ENCODE measurements at places on chromosomes 4 and X.

DNA sequence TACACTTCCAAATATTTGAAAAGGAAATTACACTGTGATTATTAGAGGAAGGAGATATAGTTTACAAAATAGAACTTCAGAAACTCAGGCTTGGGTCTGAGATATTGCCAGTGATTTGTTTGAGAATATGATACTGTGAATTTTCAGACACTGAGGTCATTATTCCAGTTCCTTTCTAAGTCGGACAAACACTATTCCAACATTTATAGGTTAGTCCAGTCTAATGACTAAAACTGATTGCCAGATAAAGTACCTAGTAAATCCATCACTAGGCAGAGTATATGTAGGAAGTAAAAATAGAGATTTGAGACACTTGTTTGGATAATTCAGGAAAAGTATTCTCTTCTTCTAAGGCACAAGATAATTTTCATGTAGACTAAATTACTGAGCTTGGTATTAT lies 13.2 kb downstream of the MTTP start:
- DNase-seq, result no peak

DNA sequence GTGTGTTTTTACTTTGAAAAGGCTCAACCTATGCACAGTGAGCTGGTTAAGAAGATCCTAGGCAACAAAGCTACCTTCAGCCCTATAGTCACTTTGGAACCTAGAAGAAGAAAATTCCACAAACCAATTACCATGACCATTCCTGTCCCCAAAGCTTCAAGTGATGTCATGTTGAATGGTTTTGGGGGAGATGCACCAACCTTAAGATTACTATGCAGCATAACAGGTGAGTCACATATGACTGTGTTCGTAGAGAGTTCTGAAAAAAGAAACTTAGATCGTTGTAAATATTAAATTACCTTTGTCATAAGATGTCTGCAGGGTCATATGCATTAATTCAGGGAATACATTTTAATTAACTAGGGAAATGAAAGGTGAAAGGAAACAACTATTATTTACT lies 287.1 kb downstream of the ANK2 start:
- DNase-seq, result no peak

- DNase-seq, result no peak
Observed at GRCh38 chrX:25755194-25755593, 382.9 kb upstream of the MAGEB18 start.

GRCh38 chr4:33711826-33712225 lies 2532.5 kb downstream of the ARAP2 start:
- no peak for DNase-seq

- no peak for DNase-seq
Observed at GRCh38 chrX:150941580-150941979, 41.6 kb upstream of the HMGB3 start.

DNA sequence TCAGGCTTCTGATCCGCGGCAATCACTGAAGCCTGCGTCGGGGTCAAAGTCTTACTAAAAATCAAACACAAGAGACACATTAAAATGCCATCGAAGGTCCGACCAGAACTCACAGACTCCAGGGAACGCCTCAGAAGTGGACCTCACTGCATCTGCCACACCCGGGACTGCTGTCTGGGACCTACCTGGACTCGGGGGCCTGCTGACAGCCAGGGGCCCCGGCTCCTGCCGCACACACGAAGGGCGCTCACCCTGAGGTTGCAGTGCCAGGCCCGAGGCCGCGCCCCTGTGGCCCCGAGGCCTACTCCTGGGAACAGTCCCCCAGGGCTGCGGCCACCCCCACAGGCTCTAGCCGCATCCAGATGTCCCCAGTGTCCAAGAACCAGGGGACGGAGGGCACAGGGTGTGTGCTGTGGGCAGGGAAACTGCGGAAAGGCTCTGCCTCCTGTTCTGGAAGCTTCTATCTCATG lies 7.4 kb downstream of the CTBP1 start:
- no peak for DNase-seq

DNA sequence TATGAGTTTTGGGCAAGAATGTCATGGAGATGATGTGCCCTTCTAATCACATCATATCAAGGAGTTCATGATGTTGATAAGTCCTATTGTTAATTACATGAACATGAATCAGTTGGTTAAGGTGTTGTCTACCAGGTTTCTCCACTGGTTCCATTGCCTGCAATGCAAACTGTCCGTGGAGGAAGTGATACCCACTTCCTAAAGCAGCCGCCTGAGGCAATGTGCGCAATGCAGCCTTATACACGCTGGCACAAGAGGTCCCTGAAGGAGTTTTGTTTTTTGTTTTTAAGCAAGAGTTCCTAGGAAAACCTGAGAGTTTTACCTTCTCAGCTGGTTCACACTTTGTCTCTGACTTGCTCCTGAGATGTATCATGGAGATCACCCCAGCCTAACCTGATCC lies 5.9 kb upstream of the GPKOW start:
- no peak for DNase-seq

DNA sequence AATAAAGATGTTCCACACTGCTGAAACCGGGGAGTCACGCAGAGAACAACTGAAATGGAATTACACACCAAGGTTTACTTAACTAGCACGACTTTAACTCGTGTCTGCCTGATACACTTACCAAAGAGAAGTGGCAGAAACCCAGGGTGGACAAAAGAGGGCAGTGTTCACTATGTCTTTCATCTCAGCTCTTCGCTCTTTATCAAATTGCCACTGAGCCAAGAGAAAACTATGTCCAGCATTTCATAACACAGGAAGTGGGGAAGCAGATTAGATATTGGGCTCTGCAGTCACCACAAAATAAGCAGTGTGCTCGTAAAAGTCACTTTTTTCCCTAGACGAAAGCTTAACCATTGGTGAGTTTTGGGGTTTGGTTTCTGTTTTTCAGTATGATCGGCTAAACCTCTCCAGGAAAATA lies 155.7 kb downstream of the CHIC2 start:
- DNase-seq, result no peak

- DNase-seq, result no peak
Observed at GRCh38 chr4:176333076-176333475, 13.3 kb downstream of the SPCS3 start.

DNA sequence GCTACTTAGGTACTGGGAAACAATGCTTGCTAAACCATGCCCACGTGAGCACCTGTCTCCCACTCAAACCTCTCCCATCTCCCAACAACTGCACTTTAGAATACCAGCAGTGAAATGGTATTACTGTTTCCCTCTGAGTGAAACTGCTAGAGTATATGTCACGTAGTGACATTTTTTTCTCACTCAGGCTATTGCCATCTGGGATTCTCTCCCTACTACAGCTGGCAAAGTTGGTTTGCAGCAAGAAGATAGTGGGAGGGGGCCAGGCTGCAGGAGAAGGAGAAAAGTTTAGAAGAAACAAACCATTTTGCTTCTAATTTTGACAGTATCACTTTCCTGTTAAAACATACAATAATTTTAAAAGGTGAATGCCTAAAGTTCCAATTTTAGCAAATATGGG lies 358.3 kb downstream of the MAPK10 start:
- DNase-seq, result no peak

DNA sequence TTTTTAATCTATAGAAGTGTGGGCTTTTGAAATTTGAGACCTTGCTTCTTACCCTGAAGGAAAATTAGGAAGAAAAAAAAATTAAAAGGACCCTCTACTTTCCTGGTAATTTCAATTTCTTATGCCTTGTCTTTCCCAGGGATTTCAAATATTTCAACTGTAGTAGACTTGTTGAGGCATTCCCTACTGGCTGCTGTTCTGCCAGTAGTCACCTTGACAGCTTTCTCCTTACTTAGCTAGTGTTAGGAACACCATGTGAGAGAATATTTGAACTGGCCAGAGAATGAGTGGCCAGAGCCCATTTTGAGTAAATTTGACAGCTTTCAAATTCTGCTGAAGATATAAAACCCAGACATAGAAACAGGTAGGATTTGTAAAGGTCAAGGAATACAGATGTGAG lies 24.0 kb upstream of the GBA3 start:
- DNase-seq, result no peak

GRCh38 chr4:38360201-38360600 lies 303.8 kb upstream of the KLF3 start:
- peak; percentile 85 for DNase-seq

- DNase-seq, result no peak
Observed at GRCh38 chrX:24190500-24191156, 41.1 kb downstream of the ZFX start.

GRCh38 chrX:143437439-143437838 lies 79.8 kb downstream of the SPANXN3 start:
- DNase-seq, result no peak

DNA sequence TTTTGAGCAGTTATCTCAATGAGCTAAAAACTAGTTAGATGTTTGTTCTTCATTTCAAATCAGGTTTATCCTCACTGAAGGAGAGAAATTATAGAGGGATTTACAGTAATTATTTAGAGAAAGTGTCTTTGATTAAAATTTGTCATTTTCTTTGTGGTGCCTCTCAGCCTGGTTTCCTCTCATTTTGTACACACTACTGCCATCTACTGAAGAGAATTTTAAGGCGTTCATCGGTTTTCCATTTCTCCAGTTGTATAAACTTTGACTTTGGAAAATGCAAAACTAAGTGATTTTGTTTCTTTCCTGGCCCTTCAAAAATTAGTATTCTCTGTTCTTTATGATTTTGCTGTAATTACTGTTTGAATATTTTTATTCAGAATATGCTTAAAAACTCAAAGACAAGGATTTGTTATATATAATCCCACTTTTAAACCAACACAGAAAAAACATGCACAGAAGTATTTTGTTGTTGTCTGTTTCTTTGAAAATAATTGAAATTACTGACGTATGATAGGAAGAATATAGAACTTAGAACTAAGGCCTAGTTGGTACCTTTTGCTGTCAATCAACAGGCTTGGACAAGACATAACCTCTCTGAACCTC lies 34.4 kb upstream of the ANXA3 start:
- peak; percentile 3 for DNase-seq

DNA sequence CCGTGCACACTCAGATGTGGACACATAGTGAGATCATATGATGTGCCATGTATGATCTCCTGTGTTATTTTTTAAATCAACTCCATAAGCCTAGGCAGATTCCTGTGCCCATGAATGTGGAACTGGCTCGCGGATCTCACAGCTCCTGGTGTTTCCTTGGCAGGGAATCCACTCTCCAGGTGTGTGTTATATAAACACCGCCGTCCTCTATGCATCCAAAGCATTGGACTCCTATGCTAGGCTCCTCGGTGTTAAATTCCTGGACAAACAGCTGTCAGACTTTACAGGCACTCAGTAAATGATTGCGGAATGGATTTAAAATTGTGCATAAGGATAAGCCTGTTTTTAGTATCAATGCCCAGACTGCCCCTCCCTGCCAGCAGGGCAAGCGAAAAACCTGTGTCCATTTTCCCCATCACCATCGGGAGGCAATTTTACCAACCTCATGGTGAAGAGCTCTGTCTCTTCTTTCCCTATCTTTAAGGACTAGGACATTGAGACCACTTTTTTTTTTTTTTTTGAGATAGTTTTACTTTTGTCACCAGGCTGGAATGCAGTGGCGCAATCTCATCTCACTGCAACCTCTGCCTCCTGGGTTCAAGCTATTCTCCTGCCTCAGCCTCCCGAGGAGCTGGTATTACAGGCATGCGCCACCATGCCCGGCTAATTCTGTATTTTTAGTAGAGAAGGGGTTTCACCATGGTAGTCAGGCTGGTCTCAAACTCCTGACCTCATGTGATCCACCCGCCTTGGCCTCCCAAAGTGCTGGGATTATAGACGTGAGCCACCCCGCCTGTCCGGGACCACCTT lies 23.6 kb upstream of the GPR78 start:
- no peak for DNase-seq

GRCh38 chr4:132818091-132818490 lies 331.0 kb upstream of the PCDH10 start:
- DNase-seq, result no peak

DNA sequence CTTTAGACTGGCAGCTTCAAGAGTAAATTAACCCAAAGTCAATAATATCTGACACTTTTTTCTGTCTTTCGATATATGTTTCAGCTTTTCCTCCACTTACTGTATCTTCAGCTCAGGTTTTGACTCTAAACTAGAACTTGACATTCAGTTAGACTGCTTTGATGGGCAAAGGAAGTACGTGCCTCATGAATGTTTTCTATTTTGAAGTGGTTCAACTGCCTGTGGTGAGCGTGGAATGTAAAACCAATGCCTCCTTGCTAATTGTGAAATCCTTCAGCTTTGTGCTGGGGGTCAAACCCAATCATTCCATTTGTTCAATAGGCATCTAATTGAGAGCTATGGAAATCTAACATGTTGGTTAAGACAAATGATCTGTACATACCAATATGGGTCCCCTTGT lies 857.0 kb upstream of the HTR2C start:
- no peak for DNase-seq

- no peak for DNase-seq
Observed at GRCh38 chr4:101018836-101019235, 328.5 kb downstream of the PPP3CA start.

DNA sequence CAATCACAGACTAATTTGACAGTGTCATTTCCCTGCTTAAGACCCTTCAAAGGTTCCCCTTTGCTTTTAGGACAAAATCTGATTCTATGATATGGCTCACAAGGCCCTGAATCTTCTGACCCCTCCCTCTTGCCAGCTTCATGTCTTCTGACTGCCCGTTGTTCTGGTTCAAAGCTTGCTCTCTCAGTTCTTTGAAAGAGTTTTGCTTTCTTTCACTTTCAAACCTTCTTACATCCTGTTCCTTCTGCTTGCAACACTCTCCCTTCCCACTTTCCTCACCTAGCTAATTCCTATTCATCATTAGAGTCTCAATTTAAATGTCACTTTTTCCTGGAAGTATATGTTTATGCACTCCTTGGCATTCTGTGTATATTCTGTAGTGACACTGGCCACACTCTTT lies 299.2 kb downstream of the IDS start:
- no peak for DNase-seq

- DNase-seq, result no peak
Observed at GRCh38 chrX:80317646-80318045, 102.6 kb upstream of the TENT5D start.

DNA sequence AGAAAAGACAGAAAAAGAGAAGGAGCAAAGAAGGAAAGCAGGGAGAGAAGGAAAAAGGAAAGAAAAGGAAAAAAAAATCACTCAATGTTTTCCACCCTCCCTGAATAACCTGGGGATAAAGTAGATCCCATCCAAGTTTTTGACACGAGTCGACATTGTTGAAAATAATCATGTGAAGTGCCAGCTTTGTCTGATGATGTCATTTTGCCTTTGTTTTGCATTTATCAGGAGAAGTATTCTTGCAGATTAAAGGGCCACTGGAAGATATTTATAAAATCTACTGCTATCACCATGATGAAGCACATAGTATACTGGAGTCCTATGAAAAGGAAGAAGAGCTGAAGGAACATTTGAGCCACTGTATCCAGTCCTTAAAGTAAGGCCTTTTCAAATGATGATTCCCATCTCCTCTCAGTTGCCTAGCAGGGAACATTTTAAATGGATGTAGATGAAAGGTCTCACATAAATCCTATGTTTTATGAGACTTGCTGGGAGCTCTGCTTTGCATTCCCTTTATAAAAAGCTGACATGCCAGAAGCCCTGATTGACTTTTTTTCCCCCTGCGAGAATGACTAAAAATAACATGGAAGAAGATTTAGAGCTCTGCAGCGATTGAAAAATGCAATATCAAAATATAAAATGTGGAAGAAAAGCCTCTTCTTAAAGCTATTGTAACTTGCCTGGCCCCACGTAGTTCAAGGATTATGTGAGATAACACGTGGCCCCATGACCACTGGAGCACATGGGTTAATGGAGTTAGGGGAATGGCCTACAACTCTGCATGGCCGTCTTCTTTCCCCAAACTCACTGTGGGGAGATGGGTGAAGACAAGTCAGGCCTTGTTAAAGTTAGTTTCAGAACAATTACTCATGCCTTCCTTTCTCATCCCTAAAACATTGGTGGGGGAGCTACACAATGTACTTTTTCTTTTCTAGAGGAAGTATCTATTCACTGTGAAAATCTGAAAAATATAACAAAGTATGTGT lies 77.5 kb downstream of the INTS12 start:
- DNase-seq, result no peak
